Stimulated activated CD4-positive, alpha-beta T cell treated with anti-CD3 and anti-CD28 coated beads, Interleukin-1b, Interleukin-23, amount 100 ng/mL, for 48 hours (primary cell): ENCODE measurements at places on chromosomes 16 and 17.

DNA sequence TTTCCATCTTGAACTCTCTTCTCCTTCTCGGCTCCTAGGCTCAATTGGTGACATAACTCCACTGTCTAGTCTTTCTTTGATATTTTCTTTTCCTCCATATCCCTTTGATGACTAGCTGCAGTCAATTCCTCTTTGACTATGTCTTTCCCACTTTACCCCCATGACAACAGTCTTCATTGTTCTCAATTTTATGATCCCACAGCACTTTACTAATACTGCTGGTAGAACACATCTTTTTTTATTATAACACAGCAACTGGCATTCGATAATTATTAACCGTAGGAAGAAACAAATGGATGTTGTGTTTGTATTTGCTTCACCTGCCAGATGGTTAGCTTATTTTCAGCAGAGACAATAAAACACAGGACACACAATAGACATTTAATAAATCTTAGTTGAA lies 1.3 kb downstream of the KRTAP3-3 start:
- DNase-seq: no peak

- DNase-seq: no peak
Observed at GRCh38 chr16:29950806-29951461, 10.9 kb upstream of the TMEM219 start.

GRCh38 chr17:82553210-82553930 lies 33.8 kb downstream of the FOXK2 start:
- DNase-seq: no peak

DNA sequence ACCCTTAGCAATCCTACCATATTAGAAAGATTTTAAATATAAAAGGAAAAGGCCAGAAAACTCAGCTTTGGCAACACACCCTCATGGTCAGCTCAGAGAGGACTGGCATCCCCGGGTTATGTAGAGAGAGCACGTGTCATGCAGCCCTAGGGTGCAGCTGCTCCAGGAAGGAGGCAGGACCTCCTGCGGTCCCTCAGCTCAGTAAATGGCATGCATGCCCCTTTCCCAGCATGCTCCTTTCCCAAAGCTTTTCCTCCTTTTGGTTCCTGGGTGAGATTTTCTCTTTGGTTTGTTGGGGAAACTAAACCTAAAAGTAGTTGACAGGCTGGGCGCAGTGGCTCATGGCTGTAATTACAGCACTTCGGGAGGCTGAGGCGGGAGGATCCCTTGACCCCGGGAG lies 3.9 kb downstream of the GAN start:
- DNase-seq: no peak
